ENCODE measurements at places on chromosomes 3 and 15. TPM values are rescaled to one million over a fixed set of nuclear protein-coding genes. Genes with fewer than 3 reads are reported as not detected.

ASB14 gene
- total RNA-seq, result not detected

SCN11A gene
- not detected for total RNA-seq

PLA2G4D gene
- under 0.01 TPM for total RNA-seq

ALDH1A3 gene
- 287 TPM for total RNA-seq

TBCCD1 gene
- 16.6 TPM for total RNA-seq

RSL24D1 gene
- 94.7 TPM for total RNA-seq

FXR1 gene
- 182 TPM for total RNA-seq
